NCI-H1694 (cell line): ENCODE measurements at places on chromosomes 3 and 15.
A peak's percentile ranks its signal among the peaks of the same experiment; 100 is the strongest.

GRCh38 chr3:138307899-138308298 is 21.8 kb downstream of the NME9 start:
- no peak for DNase-seq

DNA sequence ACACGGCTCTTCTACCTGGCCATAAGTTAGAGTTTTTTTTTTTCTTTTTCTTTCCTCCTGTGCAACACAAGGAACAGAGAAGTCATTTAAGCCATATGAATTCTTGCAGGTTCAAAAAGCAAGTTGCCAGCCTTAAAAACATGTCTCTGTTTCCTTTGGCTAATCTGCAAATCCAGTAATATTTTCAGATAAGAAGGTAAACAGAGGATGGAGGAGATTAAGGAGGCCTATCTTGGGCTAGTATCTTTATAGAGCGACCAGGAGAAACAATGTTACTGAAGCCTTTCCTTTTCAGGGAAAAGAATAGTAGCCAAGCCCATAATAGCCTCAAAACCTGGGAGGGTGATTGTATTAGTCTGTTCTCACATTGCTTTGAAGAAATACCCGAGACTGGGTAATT is 20.9 kb upstream of the LMCD1 start:
- DNase-seq, result no peak

DNA sequence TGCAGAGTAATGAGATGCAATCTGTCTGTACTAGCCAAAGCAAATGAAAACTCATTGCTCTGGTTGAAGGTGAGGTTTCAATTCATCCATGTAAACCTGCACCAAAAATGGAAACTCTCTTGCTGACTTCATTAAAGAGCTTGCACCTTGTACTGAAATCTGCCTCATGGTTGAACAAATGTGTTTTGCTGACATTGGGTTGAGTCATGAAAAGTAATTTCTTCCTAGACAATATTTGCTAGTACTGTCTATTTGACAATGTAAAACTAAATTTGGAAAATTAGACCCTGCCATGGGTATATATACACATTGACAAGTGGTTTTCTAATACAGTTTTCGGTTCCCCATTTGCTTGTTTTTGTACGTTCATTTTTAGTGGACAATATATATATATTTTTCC is 33.3 kb downstream of the RYR3 start:
- DNase-seq, result no peak

- DNase-seq, result no peak
Measured at GRCh38 chr3:65582012-65582717, 456.6 kb downstream of the MAGI1 start.

GRCh38 chr3:157529751-157530150 is 26.5 kb upstream of the VEPH1 start:
- DNase-seq, result no peak

DNA sequence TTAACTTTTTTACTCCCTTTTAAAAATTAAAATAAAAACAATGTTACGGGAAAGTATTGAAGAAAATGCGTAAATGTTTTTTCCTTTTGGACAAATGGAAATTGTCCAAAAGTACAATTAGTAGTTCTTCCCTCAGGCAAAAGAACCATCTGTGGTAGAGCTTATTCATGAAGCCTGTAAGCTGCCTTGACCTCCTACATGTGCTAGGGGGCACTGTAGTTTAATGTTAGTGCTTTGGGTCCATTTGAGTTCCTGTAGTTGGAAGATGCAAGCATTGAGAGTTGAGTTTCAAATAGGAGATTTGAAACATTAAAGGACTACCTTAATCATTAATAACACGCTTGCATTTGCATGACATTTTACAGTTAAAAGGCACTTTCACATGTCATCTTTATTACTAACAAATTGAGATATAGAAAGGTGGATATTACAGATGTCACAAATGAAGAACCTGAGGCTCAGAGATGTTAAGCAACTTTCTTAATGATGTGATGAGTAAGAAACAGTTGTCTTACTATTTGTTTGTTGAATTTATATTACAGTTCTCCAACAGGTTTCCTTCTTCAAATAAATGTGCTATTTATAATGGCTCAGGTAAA is 1.8 kb upstream of the ZNF385D start:
- peak; percentile 21 for DNase-seq

DNA sequence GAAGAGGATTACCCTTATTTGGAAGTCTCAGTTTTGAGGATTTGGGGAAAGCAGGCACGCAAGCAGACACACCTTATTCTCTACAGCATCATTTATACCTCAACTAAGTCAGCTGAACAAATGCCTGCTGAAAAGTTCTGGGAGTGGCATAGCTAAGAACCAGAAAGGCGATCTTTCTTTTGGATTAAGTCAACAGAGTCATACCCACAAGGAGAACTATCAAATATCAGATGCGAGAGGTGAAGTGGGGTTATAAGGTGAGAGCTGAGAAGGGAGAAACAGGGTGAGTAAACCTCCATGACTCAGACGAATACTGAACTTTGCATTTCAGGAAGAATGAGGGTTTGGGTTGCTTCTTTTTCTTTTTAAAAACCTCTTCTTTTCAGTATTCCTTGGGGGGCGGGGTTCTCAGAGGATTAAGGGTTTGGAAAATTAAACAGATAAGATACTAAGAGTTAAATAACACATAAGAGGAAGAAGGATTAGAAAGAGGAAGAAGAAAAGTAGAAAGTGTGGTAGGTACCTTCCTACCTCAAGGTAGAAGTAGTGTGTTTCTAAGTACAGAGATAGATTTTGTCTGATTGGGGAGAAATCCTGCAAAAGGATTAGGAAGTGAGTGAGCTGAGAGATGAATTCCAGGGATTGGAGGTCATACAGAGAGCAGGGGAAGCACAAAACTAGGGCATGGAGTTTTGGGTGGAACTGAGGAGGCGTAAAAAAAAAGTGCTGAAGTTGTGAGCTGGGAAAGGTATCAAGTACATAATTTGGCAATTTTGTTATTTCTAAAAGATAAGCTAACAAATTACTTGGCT is 41.3 kb upstream of the ICE2 start:
- no peak for DNase-seq

DNA sequence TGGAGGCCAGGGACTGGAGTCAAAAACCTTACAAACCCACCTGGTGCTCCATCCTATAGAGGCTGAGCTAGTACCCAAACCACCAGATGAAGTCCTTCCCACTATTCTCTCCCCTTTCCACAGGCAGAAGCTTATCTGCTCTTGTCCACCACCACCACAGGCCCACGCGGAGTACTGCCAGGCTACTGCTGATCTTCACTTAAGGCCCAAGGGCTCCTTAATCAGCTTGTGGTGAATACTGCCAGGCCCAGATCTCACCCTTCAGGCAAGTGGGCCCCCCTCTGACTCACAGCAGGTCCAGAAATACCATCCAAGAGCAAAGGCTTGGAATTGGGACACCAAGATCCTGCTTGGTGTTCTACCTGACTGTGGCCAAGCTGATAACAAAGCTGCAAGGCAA is 598.1 kb upstream of the CBLB start:
- DNase-seq, result no peak
